ENCODE measurements at places on chromosomes 7 and 10. TPM values are rescaled to one million over a fixed set of nuclear protein-coding genes. Genes with fewer than 3 reads are reported as not detected.
A peak's percentile ranks its signal among the peaks of the same experiment; 100 is the strongest.

GRCh38 chr7:113339661-113340060, 221.3 kb upstream of the SMIM30 start:
- no peak overlapping the region for H3K27ac ChIP-seq
- no peak overlapping the region for H3K4me3 ChIP-seq
- no peaks in the 10 kb centered on the region for H3K27me3 ChIP-seq
- no peak for DNase-seq
- H3K4me1 ChIP-seq: no peaks in the 10 kb centered on the region

- no peak overlapping the region for H3K27ac ChIP-seq
- H3K4me3 ChIP-seq: no peak overlapping the region
- no peaks in the 10 kb centered on the region for H3K4me1 ChIP-seq
- H3K36me3 ChIP-seq: peaks cover 9% of the 10 kb centered on the region
- DNase-seq: no peak
Measured at GRCh38 chr10:119323085-119324016, 116.0 kb downstream of the GRK5 start.

GRCh38 chr7:104980841-104981671, 32.9 kb upstream of the KMT2E start:
- H3K4me3 ChIP-seq: no peak overlapping the region
- no peak for DNase-seq
- peak overlapping the region; percentile 9 for H3K27ac ChIP-seq
- peaks cover 19% of the 10 kb centered on the region for H3K4me1 ChIP-seq
- no peaks in the 10 kb centered on the region for H3K36me3 ChIP-seq

GRCh38 chr7:112362053-112362650, 88.1 kb upstream of the IFRD1 start:
- no peak overlapping the region for H3K27ac ChIP-seq
- no peak overlapping the region for H3K4me3 ChIP-seq
- peaks cover 9% of the 10 kb centered on the region for H3K27me3 ChIP-seq
- no peak for DNase-seq

DNA sequence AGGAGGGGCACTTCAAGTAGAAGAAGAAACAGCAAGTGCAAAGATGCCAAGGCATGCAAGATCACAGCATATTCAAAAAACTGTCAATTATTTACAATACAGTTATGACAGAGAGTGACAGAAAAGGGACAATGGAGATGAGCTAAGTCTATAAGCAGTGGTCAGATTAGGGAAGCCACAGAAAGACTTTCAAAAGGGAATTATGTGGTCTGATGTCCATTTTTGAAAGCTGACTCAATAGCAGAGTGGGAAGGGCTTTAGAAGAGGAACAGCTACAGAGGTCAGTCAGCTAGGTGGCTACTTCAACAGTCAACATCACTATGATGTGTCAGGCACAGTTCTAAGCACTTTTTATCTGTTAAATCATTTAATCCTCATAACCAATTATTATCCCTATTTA, 45.2 kb upstream of the SPOCK2 start:
- H3K27me3 ChIP-seq: no peaks in the 10 kb centered on the region
- DNase-seq: no peak
- H3K27ac ChIP-seq: no peak overlapping the region
- peaks cover 15% of the 10 kb centered on the region for H3K4me1 ChIP-seq

- H3K36me3 ChIP-seq: no peaks in the 10 kb centered on the region
- no peaks in the 10 kb centered on the region for H3K27me3 ChIP-seq
- no peak overlapping the region for H3K27ac ChIP-seq
- no peak overlapping the region for H3K4me3 ChIP-seq
Measured at GRCh38 chr7:158247758-158248487, 339.7 kb downstream of the PTPRN2 start.

- H3K4me1 ChIP-seq: no peaks in the 10 kb centered on the region
- no peak overlapping the region for H3K27ac ChIP-seq
- H3K36me3 ChIP-seq: no peaks in the 10 kb centered on the region
- H3K27me3 ChIP-seq: no peaks in the 10 kb centered on the region
Measured at GRCh38 chr10:30320248-30320647, 28.8 kb downstream of the MTPAP start.

DNA sequence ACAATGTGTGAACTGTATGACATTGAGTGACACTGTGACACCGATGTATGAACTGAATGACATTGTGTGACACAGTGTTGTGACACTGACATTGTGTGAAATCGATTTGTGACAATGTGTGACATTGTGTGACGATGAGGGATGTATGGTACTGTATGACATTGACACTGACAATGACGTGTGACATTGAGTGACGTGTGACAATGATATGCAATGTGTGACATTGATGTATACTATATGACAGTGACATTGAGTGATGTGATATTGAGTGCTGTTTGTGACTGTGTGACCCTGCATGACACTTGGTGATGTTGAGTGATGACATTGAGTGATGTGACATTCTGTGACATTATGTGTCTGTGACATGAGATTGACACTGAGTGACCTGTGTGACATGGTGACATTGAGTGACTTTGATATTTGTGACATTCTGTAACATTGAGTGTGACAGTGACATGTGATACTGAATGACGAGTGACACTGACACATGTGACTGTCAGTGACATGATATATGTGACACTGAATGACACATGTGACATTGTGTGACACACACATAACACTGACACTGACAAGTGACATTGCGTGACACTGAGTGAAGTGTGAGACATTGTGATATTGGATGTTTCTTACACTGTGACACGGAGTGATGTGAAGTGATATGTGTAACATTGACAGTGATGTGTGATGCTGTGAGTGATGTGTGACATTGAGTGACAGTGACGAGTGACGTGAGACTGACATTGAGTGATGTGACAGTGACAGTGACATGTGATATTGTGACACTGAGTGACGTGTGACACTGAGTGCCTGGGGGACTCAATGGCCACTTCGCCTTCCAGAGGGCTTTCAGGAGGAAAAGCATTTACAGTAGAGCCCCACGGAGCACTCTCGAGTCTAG, 167.5 kb downstream of the PRKAG2 start:
- no peaks in the 10 kb centered on the region for H3K36me3 ChIP-seq
- H3K4me3 ChIP-seq: no peak overlapping the region
- no peak overlapping the region for H3K27ac ChIP-seq
- no peaks in the 10 kb centered on the region for H3K27me3 ChIP-seq
- DNase-seq: no peak

Gene TSPAN12
- total RNA-seq: not detected

Gene EN2
- total RNA-seq: not detected

Gene ITGA8
- 0.03 TPM for total RNA-seq

Gene FHIP2A
- 27.0 TPM for total RNA-seq

Gene LUC7L2
- total RNA-seq: 131 TPM

Measured in T-cell (primary cell).